ENCODE measurements at places on chromosomes 12 and 14. TPM values are rescaled to one million over a fixed set of nuclear protein-coding genes. Genes with fewer than 3 reads are reported as not detected.

DNA sequence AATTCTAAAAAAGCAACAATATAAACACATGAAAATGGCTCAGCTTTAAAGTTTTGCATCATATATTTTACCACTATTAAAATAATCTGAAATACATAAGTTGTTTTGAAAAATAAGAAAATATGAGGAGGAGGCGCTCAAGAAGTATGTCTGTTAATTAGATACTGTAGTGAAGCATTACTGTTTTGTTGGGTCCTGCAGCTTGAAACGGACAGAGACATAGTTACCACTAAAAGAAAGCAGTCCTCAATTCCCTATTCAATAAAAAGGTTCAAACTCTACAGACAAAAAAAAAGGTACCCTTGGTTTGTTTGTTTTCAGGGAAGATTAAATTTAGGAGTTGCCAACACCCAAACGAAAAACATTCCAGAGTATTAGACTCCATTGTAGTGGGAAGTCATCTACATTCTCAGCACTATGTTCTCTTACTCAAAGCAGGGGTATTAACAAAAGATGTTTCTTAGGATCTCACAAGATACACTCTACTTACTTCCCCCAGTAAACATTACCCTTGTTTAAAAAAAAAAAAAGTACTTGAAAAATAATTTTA, 3.0 kb downstream of the PAWR start:
- DNase-seq = no peak

DNA sequence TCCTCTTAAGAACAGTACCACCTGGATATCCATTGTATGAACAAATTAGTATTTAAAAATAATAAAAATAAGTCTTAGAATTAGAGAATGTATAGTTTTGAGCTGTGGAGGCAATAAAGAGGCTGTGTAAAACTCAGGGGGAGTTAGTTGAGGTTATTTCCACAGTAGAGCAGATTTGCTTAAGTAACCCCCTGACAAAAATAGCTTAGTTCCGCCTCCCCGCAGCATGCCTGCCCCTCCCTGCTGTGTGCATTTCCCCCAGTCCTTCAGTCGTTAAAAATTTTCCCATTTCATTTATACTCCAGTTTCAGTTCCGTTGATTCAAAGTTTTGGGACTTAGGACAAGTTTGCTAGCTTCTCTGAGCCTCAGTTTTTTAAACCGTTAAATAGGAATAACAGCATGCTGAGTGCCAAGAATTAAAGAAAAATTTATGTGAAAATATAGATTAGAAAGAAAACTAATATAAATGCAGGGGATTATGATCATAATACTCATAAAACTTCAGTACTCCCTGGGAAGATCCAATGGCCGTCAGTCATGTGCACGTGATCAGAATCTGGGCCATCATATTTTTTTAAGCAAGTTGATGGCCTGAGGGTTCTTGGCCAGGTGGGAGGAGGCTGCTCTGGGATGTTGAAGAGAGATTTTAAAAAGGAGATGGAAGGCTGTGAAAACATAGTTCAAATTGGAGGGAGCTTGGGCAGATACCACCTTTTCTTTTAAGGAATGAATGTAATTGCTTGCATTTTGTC, 14.5 kb upstream of the SLC38A2 start:
- no peak for DNase-seq

DNA sequence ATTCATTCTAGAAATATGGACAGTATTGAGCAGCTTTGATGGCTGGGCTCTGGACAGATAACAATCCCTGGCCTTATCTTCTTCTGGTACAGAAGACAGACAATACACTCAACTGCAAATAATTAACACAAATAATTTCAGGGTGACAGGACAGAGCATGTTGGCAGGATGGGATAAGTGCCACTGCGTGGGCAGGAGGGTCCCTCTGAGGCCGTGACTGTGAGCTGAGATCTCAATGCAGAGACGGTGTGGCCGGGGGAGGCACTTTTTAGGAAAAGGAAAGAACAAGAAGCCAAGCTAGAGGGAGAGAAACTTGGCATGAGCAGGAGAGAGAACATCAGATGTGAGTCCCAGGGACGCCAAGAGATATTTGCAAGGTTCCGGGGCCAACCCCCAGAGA, 8.1 kb downstream of the SYNE3 start:
- DNase-seq = no peak

Gene LRRK2
- polyA plus RNA-seq = 36.9 TPM

Gene CKAP4
- 106 TPM for polyA plus RNA-seq

Gene JAG2
- polyA plus RNA-seq = 8.0 TPM

Gene TAS2R30
- 0.21 TPM for polyA plus RNA-seq

GRCh38 chr12:18581232-18581962, 156.4 kb downstream of the PLCZ1 start:
- DNase-seq = no peak

GRCh38 chr12:52436000-52436827, 2.0 kb upstream of the KRT75 start:
- DNase-seq = no peak
